Keratinocyte (primary cell): ENCODE measurements at places on chromosomes 7 and 10. TPM values are rescaled to one million over a fixed set of nuclear protein-coding genes. Genes with fewer than 3 reads are reported as not detected.

The LIPJ gene
- polyA plus RNA-seq: 0.03 to 0.08 TPM in 2 of 3 replicates, not detected in the other

The CDK5 gene
- 19.3 to 26.3 TPM (median 22.8 TPM) in 3 replicates for polyA plus RNA-seq

- H3K4me1 ChIP-seq: no peaks in the 10 kb centered on the region
- no peaks in the 10 kb centered on the region for H3K36me3 ChIP-seq
- H3K27me3 ChIP-seq: peaks cover 11% of the 10 kb centered on the region
These were observed 85.9 kb downstream of the ELFN1 start for GRCh38 chr7:1755783-1756625.

DNA sequence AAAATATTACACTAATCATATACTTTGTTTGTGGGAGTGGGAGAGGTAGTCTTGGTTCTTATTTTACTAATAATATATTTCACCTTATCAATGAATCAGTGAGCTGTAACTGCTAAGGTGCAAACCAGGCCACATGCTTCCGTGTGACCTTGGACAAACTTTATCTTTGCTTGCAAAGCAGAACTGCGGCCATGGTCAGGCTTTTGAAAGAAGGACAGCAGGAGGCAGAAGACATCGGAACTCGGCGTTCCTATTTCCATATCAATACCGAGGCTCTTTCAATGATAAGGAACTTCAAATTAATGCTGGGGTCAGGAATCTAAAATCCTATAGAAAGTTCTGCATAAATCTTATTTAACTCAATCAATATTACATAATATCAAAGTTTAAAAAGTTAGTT is 491.9 kb upstream of the PFKP start:
- DNase-seq: no peak
- H3K4me3 ChIP-seq: no peak overlapping the region
- H3K4me1 ChIP-seq: no peaks in the 10 kb centered on the region
- no peaks in the 10 kb centered on the region for H3K36me3 ChIP-seq
- no peak overlapping the region for H3K27ac ChIP-seq

GRCh38 chr10:75305675-75306074 is 69.9 kb upstream of the COMTD1 start:
- DNase-seq: no peak
- H3K27ac ChIP-seq: no peak overlapping the region
- no peaks in the 10 kb centered on the region for H3K36me3 ChIP-seq
- no peaks in the 10 kb centered on the region for H3K27me3 ChIP-seq
- H3K4me3 ChIP-seq: no peak overlapping the region

The LRRC61 gene
- polyA plus RNA-seq: 1.0 to 2.5 TPM (median 1.7 TPM) in 3 replicates

The ALKBH4 gene
- polyA plus RNA-seq: 3.1 to 5.5 TPM (median 3.7 TPM) in 3 replicates

The PRLHR gene
- not detected in 3 replicates for polyA plus RNA-seq

- no peak overlapping the region for H3K4me3 ChIP-seq
- H3K27ac ChIP-seq: no peak overlapping the region
- H3K4me1 ChIP-seq: no peaks in the 10 kb centered on the region
- no peak for DNase-seq
- H3K36me3 ChIP-seq: no peaks in the 10 kb centered on the region
- no peaks in the 10 kb centered on the region for H3K27me3 ChIP-seq
These were observed 448.7 kb upstream of the PFKP start for GRCh38 chr10:2618690-2619089.

The AQP1 gene
- 0.03 to 0.17 TPM (median 0.07 TPM) in 3 replicates for polyA plus RNA-seq

The GOLGA7B gene
- 3.6 to 6.8 TPM (median 4.9 TPM) in 3 replicates for polyA plus RNA-seq

DNA sequence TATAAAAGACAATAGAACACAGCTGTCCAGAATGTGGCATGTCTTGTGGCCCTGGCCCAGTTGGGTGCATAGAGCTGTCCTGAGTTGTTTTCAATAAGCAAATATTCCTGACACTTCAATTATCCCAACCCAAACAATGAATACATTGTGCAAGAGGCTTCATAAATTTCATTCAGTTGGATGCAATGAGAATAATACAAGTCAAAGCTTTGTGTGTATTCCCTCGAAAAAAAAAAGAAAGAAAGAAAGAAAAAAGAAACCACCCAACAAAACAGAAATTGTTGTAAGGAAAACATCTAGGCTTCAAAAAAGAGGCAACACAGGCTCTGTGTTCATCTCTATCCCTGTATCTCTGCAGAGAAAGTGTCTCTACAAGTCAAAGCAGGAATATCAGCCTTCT is 138.7 kb upstream of the ADO start:
- no peaks in the 10 kb centered on the region for H3K36me3 ChIP-seq
- no peak overlapping the region for H3K4me3 ChIP-seq
- H3K27ac ChIP-seq: no peak overlapping the region
- DNase-seq: no peak

The MGAM2 gene
- polyA plus RNA-seq: 0.04 to 0.10 TPM in 2 of 3 replicates, not detected in the other

DNA sequence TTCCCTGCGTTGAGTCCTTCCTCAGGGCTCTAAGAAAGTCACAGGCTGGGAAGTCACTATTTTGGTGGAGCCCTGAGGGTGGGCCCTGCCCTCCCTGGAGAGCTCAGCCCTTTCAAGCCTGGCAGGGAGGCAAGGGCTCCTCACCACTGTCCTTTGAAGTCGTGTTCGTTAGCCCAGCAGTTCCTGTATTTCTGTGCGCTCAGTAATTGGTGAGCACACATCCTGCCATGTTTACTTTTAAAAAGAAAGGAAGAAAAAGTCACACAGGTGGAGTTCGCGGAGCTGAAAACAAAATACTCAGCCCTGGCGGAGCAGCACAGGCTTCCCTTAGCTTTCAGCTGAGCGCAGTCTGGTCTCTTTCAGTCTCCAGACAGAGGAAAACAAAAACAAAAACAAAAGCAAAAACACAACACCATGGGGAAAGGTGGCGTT is 37.1 kb downstream of the PRKCQ start:
- H3K4me1 ChIP-seq: no peaks in the 10 kb centered on the region
- no peak overlapping the region for H3K27ac ChIP-seq
- H3K27me3 ChIP-seq: no peaks in the 10 kb centered on the region

DNA sequence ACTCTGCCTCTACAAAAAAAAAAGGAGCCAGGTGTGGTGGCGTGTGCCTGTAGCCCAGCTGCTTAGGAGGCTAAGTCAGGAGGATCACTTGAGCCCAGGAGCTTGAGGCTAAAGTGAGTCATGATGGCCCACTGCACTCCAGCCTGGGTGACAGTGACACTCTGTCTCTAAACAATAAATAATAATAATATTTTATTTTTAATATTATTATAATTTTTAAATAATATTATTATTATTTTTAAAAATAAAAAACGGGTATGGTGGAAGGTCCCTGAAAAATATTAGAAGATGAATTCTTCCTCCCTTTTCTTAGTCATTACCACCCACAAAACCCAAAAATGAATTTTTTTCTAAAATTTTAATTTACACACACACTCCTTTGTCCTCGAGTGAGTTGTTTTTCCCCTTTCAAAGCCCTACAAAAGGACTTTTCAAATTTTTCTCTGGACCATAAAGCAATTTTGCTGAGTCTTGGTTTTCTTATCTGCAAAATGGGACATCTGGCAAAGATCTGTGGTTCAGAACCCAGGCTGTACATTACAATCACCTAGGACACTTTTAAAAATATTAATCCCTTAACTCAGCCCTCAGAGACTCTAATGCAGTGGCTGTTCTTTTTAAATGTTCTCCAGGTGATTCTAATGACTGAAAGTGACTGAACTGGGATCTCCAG is 174.0 kb upstream of the NEBL start:
- no peaks in the 10 kb centered on the region for H3K4me1 ChIP-seq
- H3K27me3 ChIP-seq: no peaks in the 10 kb centered on the region
- H3K36me3 ChIP-seq: no peaks in the 10 kb centered on the region
- no peak overlapping the region for H3K27ac ChIP-seq
- no peak for DNase-seq

DNA sequence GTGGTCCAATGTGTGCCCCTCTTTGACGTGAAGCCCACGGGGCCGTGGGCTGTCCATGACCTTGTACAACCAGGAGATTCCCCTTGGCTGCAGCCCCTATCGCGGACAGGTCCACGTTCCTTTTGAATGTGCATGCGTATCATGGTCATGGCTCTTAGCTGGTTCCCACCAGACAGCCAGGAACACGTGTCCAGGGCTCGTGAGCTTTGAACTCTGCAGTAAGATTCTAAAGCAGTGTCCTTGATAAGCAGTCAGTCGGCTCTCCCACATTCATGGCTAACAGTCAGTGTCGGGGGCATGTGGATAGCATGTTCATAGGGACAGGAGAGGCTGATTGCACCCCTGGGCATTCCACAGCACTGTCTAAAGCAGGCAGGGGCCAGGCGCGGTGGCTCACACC is 75.9 kb upstream of the SH2B2 start:
- H3K36me3 ChIP-seq: peaks cover 5% of the 10 kb centered on the region
- DNase-seq: no peak
- H3K4me1 ChIP-seq: no peaks in the 10 kb centered on the region
- no peaks in the 10 kb centered on the region for H3K27me3 ChIP-seq
- H3K4me3 ChIP-seq: no peak overlapping the region

DNA sequence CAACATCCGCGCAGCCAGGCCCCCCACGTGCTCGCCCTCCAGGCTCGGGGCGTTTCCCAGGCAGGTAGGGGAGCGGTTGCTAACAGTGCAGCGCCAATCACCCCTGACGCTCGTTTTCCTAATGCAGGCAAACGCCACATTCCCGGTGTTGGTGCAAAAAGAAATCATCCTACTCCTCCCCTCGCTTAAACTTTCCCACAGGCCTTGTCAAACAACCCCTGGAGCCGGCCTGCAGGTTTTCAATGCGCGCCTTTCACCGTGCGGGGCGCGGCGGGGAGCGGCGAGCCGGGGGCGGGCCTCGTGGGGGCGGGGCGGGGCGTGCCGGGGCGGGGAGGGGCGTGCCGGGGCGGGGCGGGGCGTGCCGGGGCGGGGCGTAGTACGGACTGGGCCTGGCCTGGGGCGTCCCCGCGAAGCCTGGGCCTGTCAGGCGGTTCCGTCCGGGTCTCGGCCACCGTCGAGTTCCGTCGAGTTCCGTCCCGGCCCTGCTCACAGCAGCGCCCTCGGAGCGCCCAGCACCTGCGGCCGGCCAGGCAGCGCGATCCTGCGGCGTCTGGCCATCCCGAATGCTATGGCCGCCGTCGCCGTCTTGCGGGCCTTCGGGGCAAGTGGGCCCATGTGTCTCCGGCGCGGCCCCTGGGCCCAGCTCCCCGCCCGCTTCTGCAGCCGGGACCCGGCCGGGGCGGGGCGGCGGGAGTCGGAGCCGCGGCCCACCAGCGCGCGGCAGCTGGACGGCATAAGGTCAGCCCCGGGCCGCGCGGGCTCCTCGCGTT is at the start of gene ECHDC3:
ECHDC3 (plus strand) TSS at position 374 of the 770 bp plus-strand sequence; CDS start at position 569, 195 bp downstream.
- H3K4me1 ChIP-seq: peaks cover 6% of the 10 kb centered on the region
- H3K27ac ChIP-seq: peak within 1 kb of the TSS; percentile 61
- H3K4me3 ChIP-seq: peak within 1 kb of the TSS; percentile 63
- DNase-seq: no peak
- H3K36me3 ChIP-seq: no peaks in the 10 kb centered on the region

DNA sequence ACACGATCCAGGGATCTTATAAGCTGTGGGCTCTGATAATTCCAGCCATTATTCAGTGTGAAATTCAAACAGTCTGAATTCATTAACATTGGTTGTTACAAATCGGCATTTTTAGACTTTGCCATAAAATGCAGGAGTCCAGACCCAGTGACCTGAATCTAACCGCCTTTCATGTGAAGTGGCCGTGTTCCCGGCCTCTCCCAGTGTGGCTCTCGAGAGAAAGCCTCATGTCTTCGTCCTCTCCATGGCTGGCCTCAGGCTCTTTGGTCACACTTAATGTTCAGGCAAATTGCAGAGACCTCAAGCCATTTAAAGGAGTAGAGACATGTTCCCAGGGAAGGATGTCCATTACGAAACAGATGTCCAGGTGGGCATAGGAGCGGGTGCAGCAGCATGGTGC is 59.3 kb downstream of the CTBP2 start:
- H3K4me1 ChIP-seq: peaks cover 8% of the 10 kb centered on the region
- no peaks in the 10 kb centered on the region for H3K27me3 ChIP-seq
- no peak overlapping the region for H3K4me3 ChIP-seq
- no peak overlapping the region for H3K27ac ChIP-seq
- no peak for DNase-seq
- peaks cover 11% of the 10 kb centered on the region for H3K36me3 ChIP-seq

The PDE6C gene
- not detected in 3 replicates for polyA plus RNA-seq

The SLC26A5 gene
- polyA plus RNA-seq: not detected in 3 replicates

- DNase-seq: no peak
- H3K36me3 ChIP-seq: peaks cover 3% of the 10 kb centered on the region
- H3K27ac ChIP-seq: no peak overlapping the region
These were observed 5.6 kb upstream of the AS3MT start for GRCh38 chr10:102863660-102864059.

The SDK1 gene
- polyA plus RNA-seq: 0.66 to 2.0 TPM (median 0.75 TPM) in 3 replicates

The PIP4K2A gene
- 7.0 to 15.5 TPM (median 10.0 TPM) in 3 replicates for polyA plus RNA-seq

The SPDYE16 gene
- polyA plus RNA-seq: not detected in 3 replicates

- H3K4me1 ChIP-seq: no peaks in the 10 kb centered on the region
- peaks cover 5% of the 10 kb centered on the region for H3K27me3 ChIP-seq
- no peak overlapping the region for H3K27ac ChIP-seq
- no peak overlapping the region for H3K4me3 ChIP-seq
These were observed 6.5 kb downstream of the PTPRE start for GRCh38 chr10:127913368-127913759.

- no peaks in the 10 kb centered on the region for H3K36me3 ChIP-seq
- H3K27me3 ChIP-seq: no peaks in the 10 kb centered on the region
- no peak for DNase-seq
- H3K27ac ChIP-seq: no peak overlapping the region
- H3K4me3 ChIP-seq: no peak overlapping the region
- H3K4me1 ChIP-seq: no peaks in the 10 kb centered on the region
These were observed 151.1 kb downstream of the SORCS1 start for GRCh38 chr10:107013258-107014006.

The ASB15 gene
- polyA plus RNA-seq: not detected in 3 replicates

The DRGX gene
- polyA plus RNA-seq: not detected in 3 replicates

DNA sequence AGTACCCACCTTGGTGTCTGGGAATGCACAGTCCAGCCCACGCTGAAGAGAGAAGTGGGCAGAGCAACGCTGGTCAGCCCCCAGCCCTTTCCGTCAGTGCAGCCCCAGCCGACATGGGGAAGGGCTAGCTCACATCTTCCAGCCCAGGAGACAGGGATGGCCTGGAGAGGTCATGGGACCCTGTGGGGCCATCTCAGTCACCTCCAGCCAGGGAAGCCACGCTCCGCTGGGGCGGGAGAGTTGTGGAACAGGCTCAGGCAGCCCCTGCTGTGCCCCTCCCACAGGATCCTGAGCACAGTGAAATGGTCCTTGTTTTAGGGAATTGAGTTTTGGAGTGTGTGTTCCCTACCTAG is 85.1 kb downstream of the PAXIP1 start:
- no peak overlapping the region for H3K4me3 ChIP-seq
- no peaks in the 10 kb centered on the region for H3K36me3 ChIP-seq
- no peaks in the 10 kb centered on the region for H3K4me1 ChIP-seq
- no peak for DNase-seq

DNA sequence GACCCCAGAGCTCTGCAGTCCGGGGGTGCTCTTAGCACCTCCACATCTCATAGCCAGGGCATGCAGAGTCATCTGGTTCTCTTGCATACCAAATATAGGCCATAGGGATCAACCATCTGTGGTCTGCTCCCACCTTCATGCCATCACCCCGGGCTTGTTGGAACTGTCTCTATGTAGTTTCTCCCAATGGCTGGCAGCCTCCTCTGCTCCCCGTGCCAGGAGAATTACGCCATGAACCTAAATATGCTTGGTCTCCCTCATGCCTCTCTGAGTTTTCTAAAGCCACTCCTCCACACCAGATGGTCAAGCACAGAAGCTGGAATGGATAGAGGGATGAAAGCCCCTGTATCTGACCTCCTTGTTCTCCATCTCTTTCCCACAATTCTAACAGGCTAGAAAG is 302.6 kb upstream of the MYO3A start:
- H3K4me1 ChIP-seq: no peaks in the 10 kb centered on the region
- no peaks in the 10 kb centered on the region for H3K36me3 ChIP-seq
- no peak overlapping the region for H3K4me3 ChIP-seq
- H3K27ac ChIP-seq: no peak overlapping the region

GRCh38 chr10:60073781-60074656 is 167.7 kb upstream of the CCDC6 start:
- H3K4me1 ChIP-seq: no peaks in the 10 kb centered on the region
- H3K27ac ChIP-seq: no peak overlapping the region
- H3K36me3 ChIP-seq: no peaks in the 10 kb centered on the region
- no peak for DNase-seq
- H3K27me3 ChIP-seq: no peaks in the 10 kb centered on the region
- H3K4me3 ChIP-seq: no peak overlapping the region
